CD4-positive, alpha-beta T cell treated with Interleukin-6 for 4 hours (primary cell): ENCODE measurements at places on chromosomes 12 and 14.
A peak's percentile ranks its signal among the peaks of the same experiment; 100 is the strongest.

DNA sequence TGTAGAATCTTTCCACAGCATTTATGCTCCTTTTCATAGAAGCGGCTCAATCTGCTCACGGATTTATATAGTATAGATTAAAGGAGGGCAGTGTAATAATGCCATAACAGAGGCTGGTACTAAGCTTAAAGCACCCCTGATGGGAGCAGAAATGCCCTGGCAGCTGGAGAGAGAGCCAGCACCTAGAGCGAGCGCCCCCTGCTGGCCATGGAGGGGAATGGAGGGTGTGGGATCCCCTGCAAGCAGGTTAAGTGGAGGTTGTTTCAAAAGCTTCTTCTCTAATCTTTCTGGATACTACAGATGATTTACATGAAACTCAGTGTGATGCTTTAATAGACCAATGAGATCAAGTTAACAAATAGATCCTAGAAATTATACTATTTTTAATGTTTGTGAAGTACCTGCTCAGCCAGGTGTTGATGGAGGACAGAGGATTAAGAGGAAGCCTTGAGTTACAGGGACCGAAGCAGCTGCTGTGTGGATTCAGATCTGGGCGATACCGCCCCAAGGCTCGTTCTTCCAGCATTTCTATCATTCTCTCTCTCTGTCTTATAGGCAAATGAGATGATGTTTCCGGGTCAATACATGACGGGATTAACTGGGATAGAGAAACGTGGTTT is 1519.3 kb upstream of the TMEM132C start:
- DNase-seq = peak; percentile 48

DNA sequence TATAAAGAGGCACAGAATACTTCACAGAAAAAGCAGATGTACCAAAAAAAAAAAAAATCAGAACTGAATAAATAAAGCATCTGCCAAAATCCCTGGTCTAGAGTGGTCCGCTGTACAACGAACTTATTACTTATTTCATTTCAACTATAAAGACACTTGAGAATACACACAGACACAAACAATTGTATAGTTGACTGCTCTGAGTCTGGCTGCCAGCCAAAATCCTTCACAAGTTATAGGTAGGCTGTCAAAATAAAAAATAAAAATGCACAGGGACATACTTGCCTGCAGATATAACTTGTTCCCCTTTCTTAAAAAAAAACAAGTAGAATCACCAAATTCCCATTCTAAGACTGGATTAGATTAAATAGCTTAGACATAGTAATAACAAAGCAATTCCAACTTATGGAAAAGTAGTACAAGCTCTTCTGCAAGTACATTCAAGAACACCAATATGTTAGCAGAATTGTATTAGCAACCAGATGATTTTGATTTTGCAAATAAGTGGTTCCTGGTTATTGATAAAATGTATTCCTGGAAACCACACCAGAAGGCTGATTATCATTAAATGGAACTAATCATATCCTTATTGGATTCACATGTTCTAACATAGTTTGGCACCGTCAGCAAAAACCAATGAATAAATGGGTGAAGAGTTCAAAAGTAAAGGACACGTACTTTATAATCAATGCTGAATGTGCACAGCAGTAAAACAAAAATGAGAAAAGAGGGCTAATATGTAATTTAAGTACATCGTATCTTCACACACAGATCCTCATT is 248.5 kb downstream of the NELL2 start:
- no peak for DNase-seq

- DNase-seq = peak; percentile 58
These were observed 115.5 kb downstream of the SLC2A13 start for GRCh38 chr12:39990122-39991101.

DNA sequence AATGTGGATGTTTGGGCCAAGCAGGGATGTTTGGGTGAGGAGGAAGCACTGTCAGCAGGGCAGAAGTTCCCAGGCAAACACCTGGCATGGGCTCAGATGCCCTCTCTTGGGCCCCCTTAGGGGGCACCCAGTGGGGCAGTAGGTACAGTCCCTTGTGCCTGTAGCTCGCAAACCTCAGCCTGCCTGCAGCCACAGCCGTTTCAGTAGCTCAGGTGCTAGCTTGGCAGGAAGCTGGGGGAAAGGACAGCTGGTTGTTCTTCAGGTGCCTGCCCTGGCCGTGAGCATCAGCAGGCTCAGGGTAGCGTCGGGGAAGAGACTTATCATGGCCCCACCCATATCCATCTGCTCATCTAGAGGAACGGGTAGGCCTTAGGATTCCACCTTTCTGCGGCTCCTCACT is 67.5 kb downstream of the B4GALNT3 start:
- no peak for DNase-seq

- no peak for DNase-seq
These were observed 98.4 kb upstream of the SLC38A2 start for GRCh38 chr12:46470975-46471374.

DNA sequence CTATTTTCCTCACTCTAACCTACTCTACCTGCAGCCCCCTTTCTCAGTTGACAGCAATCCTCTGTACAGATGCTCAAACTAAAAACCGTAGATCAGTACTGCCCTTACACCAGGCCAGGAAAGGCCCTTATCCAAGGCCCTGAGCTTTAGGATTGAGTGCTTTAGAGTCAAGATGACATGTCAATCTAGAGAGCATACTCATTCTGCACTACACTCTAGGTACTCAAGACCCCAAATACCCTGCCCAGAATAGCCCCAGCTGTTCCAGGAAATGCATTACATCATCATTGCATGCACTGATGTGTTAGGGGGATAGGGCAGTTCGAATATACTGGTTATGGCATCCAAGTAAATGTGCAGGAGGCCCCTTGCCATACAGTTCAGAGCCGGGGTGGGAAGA is 3.5 kb upstream of the PHLDA1 start:
- no peak for DNase-seq

DNA sequence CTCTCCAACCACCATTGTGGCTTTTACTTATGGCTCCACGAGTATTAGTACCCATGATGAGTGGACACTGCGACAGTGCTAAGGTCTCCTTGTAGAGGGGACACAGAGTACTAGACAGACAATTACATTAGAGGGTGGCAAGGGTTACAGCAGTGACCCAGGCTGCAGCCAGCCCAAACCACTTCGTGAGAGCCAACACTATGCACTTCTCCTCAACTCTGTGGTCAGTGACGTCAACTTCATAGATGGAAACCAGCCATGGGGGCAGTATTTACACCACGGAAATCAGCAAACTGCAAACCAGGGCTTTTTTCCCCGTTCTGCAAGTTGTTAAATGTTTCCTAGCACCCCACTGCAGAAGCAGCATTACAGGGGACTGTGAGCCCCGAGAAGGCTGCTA is 61.6 kb upstream of the ZFP36L1 start:
- DNase-seq = no peak

- DNase-seq = no peak
These were observed 25.0 kb downstream of the NTF3 start for GRCh38 chr12:5456906-5457305.

DNA sequence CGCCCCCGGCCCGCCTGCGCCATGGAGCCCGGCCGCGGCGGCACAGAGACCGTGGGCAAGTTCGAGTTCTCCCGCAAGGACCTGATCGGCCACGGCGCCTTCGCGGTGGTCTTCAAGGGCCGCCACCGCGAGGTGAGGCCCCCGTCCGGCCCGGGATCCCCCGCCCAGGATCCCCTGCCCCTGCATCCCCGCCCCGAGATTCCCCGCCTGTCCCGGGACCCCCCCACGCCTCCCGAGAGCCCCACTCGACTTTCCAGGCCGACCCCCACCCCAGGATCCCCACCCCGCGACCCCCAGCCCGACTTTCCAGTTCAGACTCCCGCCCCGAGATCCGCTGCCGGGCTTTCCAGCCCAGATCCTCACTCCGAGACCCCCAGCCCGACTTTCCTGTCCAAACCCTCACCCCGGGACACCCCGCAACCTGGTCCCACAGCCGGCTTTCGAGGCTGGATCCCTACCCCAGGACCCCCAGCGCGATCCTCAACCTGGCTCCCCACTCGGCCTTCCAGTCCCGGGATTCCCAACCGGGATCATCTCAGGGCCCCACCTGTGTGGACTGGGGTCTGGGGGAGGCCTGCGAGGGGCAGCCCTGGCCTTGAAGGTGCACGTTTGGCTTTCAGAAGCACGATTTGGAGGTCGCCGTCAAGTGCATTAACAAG is 688 bp downstream of the ULK1 start:
- no peak for DNase-seq

- DNase-seq = no peak
These were observed 26.7 kb downstream of the NTN4 start for GRCh38 chr12:95763809-95764253.

DNA sequence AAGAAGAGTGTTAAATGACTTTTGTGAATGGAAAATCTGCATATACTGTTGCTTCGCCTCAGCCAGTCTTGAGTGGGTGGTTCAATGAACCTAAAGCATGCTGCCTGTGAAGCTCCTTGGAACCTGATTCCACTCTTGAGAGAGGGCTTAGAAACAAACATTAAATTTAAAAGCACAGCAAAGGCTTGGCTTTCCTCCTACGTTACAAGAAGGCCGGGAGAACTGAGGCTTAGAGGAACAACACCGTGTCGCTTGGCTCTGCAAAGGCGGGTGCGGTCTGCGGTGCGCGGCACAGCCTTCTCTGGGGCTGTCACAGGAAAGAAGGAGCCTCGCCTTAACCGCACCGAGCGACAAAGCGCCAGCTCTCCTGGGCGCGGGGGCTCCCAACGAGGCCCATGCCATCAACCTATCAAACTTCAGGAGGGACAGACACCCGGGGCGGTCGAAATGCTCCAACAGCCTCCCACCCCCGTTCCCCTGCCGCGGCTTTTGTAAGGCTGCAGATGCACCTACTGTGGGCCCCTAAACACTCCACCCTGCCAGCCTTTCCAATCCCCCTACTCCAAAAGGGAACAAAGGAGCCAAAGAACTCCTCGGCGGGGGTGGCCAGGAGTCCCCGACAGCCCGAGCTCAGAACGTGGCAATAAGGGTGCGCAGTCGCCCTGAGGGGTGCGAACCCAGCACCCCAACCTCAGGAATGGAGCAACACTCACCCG is 729 bp downstream of the OSBPL8 start:
- peak; percentile 85 for DNase-seq

- no peak for DNase-seq
These were observed 132.6 kb upstream of the FGD4 start for GRCh38 chr12:32266756-32267155.

DNA sequence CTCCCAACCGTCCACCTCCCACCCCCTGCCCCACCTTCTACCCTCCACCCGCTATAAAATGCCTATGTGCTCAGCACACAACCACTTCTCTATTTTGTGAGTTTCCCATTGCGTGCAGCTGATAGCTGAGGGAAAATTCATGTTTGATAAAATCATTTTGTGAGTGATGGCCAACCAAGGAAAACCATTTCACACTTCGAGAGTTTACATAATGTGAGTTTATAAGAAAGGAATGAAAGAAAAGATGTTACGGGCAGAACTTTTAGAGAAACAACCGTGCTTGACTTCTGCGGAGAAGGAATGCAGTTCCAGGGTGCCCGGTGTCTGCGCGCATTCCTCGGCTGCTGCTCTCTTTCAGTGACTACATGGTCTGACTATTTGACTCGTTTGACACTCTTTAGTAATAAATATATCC is 140.9 kb downstream of the EFCAB11 start:
- DNase-seq = no peak

GRCh38 chr14:32426586-32427388 is 97.7 kb downstream of the AKAP6 start:
- no peak for DNase-seq
